ENCODE measurements at places on chromosomes 2 and 18.

DNA sequence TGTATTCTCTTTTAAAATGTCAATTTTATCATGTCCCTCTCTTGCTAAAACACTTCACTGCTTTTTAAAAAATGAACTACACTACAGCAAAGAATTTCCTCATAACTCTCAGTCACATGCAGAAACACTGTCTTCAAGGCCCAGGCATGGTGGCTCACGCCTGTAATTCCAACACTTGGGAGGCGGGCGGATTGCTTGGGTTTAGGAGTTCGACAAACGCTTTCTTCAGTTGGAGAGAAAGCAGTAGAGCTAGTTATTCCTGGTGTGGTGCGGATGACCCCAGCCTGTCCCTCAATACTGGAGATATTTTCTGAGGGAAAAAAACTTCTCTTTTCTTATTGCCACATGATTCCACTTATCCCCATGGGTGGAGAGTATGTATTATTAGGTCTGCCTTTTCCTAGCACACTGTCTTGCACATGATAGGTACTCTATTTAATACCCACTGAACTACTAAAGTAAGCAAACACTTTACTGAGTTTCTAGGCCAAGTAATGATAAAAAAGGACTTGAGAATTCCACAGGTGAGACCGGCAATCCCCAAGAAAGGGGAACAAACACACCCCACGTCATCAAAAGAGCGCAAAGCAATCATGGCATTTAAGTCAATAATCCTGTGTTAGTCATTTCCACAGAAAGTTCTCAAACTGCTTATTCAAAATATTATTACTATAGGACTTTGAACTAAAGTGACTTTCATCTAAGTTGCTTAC, 77.1 kb downstream of the SPIRE1 start:
- no peak for DNase-seq

- no peak for DNase-seq
Measured at GRCh38 chr2:189341077-189341476, 100.2 kb upstream of the WDR75 start.

- no peak for DNase-seq
Measured at GRCh38 chr2:132033365-132033764, 128.4 kb downstream of the ANKRD30BL start.

DNA sequence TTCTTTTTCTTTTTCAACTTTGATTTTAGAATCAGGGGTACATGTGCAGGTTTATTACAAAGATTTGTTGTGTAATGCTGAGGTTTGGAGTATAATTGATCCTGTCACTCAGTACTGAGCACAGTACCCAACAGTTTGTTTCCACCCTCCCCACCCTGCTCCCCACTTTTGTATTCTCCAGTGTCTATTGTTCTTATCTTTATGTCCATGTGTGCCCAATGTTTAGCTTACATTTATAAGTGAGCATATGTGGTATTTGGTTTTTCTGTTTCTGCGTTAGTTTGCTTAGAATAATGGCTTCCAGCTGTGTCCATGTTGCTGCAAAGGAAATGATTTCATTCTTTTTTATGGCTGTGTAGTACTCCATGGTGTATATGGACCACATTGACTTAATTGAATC, 43.1 kb downstream of the RDH14 start:
- DNase-seq: no peak

DNA sequence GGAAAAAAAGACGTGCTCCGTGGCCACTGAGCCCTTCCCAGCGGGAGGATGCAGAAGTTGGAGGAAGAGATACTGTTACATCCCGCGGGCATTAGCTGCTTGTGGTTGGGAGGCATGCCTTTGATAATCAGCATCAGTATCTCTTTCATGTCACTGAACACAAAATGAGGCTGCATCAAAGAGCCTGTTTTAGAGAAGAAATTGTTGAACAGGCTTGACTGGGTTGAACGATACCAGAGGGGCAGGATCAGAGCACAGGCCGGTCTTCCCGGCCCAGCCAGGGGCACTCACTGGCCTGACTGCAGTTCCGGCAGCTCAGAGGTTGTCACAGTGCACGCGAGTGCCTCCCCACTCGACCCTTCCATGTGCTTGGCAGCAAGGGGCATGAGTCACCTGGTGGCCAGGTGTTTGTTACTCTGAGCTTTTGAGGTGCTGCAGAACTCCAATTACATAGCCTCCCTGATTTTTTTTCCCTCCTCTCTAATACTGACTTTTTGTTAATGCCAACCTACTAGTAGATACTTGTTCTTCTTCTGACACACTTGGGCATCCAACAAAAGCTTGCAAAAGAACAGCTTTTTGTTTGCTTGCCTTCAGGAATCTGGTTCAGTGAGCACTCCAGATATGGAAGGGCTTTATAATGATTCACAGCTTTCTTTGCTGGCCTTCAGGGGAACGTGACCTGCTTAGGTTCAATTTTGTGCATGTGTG, 121.6 kb downstream of the VAPA start:
- no peak for DNase-seq

DNA sequence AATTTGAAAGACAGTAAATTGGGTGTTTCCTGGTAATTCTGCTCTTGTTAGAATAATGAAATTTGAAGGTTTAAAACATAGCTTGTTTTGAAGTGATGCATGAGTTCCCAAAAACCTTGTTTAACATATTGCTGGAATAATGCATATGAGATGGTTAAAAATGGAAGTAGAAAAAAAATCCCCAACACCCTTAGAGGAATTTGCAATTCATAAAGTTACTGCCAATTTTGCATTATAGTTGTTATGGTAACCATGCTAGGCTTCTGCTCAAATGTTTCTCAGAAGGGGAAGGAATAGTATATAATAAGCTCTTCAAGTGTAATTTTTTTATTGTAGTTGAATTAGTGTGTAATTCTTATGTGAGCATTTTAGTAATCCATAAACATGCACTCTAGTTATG, 49.1 kb downstream of the FASTKD2 start:
- no peak for DNase-seq

DNA sequence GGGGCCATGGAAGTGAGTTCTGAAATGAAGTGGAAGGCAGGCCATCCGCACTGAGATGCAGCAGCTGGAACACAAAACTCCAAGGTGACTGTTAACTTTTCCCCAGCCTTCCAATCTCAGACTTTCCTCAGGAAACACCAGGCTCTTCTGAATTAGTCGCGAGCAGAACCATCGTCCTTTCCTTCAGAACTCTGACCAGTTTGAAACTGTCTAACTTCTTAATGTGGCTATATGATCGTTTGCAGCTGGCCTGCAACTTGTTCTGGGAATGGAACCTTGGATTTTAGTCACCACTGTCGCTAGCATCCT, 620 bp upstream of the RPL37A start:
- no peak for DNase-seq

- no peak for DNase-seq
Measured at GRCh38 chr2:234669621-234670020, 172.7 kb upstream of the ARL4C start.

DNA sequence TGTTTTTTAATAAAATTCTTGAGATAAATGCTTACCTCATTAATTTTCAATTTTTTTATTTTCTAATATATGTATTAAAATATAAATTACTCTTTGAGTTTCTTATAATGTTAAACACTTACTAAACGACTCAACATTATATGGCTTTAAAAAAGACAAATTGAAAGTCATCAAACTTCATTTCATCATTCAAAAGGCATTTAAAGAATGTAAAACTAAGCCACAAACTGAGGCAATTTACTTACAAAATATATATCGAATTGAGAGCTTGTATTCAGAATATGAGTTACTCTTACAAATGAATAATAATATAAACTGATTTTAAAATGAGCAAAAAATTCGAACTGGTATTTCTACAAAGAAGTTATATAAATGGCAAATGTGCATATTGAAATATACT, 1262.2 kb upstream of the PIK3C3 start:
- DNase-seq: no peak

GRCh38 chr2:70718241-70718640, 49.8 kb downstream of the ADD2 start:
- DNase-seq: no peak

Measured in activated CD8-positive, alpha-beta T cell treated with anti-CD3 and anti-CD28 coated beads, Interleukin-2, amount 10 ng/mL, durations not matched to agents 7 days and 5 days (primary cell).